SK-N-MC (cell line): ENCODE measurements at places on chromosomes 2 and 18.

DNA sequence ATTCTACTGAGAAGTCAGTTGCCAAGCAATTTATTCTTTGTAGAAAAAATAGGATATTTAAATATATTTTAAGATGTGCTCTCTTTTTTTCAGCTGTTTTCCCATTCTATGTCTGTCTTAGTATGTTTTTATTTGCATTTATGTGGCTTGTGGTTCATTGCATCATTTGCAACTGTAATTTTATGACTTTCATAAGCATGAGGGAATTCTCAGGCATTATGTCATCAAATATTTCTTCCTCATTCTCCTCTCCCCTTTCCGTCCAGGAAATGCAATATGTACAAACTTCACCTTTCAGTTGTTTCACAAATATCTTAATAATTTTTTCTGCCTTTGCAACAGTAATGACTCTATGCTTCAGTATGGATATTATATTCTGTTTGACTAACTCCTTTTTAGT lies 560.2 kb upstream of the LRATD1 start:
- DNase-seq: peak; percentile 2

DNA sequence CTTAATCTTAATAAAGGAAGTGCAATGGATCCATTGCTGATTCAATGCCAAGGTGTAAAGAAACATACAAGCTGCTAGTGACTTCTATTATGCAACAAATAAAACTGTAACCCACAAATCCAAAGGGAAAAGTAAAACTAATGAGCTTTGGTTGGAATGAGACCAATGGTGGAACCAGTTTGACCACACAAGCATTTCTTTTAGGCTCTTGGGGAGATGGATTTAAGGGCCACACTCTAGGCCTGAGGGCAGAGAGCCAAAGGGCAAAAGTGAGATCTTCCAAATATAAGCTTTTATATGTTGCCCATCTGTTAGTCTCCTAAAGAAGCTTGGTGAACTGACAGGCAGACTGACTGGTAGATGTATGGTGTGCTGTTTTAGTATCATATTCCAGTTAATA lies 41.5 kb upstream of the MMADHC start:
- DNase-seq: no peak

DNA sequence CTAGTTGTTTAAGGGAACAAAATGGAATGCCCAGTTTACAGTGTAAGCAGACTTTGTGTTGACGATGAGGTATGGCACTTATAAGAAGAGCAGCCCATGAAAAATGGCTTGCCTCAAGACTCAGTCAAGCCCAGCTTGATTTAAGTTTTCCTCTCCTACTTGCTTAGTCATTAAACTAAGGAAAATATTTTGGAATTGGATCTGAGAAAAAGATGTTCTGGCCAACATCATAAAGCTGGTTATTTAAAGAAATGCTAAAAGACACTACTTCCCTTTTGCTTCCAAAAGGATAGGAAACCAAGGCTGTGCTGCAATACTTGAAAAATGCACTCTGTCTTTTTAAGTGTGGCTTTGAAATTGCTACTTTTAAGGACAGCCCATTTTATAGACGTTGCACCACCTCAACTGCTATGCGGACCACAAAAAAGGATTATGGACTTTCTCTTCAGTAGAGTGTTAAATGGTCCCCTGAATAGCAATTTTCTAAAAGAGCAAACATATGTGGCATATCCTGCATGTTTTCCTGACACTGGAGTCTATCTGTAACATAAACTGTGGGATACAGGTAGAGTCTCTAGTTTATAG lies 32.1 kb downstream of the CCDC141 start:
- DNase-seq: no peak

DNA sequence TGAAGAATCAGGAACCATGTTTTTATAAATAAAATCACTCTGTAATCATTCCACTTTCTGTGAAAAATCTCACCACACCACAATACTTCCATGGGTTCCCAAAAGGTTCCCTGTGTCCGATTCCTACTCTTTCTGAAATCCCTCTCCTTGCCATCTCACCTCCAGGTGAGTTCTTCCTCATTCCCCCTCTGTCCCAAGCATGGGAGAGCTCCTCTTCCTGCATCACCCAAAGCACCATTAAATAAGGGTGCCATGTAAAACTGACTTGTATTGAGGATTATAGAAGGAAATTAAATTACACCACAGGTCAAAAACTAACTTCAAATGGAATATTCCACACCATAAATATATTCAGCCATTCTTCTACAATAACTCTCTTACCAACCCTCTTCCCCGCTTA lies 55.8 kb upstream of the ETAA1 start:
- DNase-seq: no peak

DNA sequence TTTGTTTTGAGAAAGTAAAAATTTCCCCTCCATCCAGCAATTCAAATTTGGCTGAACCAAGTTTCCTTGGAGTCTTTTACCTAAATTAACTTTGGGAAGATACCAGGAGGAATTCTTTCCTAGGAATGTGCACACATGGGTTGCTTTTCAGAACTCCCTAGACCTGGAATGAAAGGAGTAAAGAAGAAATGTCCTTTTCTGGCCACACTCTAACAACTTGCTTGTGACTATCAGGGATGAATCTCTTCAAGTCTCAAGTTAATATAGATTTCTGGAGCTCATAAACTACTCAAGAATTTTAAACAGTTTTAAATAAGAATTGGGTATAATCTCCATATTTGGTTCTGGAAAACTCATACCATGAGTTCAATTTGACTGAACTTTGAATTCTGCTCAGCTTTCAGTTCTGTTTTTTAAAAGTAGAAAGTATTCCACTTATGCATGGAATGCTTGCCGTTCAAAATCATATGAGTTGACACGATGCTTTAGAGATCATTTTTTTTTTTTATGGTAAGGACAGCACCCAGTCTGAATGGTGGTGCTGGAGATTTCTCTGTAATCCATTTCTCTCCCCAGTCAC lies 7.7 kb downstream of the RASGRP3 start:
- no peak for DNase-seq

DNA sequence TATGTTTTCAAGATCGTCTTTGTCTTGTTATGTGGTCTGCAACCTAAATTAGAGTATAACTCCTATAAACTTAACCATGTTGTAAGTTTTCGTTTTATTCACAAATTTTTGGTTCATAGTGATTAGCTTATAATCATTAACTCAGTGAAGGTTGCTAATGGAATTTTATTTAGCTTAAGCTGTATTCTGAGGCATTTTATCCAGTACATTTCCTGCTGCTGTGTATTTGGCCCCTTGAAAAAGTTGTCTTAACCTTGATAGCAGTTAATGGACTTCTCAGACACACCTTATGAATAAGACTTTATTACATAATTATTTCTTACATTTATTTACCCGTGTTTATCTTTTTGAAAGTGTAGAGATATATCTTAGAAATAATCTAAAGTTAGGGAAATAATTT lies 20.5 kb downstream of the VAPA start:
- DNase-seq: no peak

- no peak for DNase-seq
Measured at GRCh38 chr2:47083005-47083404, 72.1 kb downstream of the STPG4 start.

- DNase-seq: no peak
Measured at GRCh38 chr2:72109291-72109690, 38.4 kb downstream of the CYP26B1 start.

GRCh38 chr18:31049189-31049588 lies 6.6 kb upstream of the DSC3 start:
- DNase-seq: no peak

DNA sequence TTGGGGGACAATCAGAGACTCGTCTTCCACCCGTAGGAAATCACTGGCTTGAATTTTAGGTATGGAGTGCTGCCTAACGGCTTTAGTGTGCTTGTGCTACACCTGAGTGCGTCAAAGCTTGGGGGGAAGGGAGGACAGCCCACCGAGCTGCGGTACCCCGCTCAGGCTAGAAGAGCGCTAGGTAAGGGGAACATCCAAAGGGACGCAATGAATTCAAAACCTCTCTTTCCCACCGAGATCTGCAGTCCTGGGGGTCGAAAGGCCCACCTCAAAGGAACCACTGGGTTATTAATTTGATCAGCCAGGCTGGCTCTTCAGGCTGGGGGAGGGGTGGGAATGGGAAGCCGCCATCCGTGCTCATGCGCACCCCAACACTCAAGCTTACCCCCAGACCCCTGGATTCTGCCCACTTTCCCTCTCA lies 2.7 kb downstream of the EPHA4 start:
- DNase-seq: no peak

DNA sequence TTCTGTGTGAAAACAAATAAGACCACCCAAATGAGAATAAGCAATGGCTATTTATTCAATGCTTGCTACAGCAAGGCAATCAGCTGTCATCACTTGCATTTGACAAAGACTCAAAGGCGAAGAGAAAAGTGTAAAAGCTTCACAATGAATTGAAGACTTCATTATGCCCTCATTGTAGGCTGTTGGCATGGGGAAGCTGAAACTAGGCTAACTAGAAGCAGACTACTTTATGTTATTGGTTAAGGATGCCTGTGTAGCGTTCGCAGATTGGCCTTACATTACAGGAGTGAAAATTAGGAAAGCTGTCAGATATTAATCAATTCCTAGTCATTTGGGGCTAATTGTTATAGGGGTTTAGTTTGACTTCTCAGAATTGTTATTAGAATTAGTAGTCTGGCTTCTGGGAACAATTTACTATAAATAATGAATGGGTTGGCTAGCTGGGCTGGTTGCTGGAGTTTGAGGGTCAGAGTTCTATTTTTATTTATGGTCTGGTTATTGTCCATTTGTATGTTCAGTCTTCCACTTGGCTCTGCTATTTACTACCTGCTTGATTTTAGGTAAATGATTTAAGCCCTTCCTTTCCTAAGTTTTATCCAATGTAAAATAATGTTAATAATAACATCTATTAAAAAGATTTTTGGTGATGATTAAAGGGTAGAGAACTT lies 437.2 kb upstream of the SYT4 start:
- no peak for DNase-seq

- DNase-seq: no peak
Measured at GRCh38 chr2:130341562-130342019, 1.1 kb upstream of the IMP4 start.

GRCh38 chr18:9866627-9867026 lies 19.1 kb upstream of the TXNDC2 start:
- no peak for DNase-seq

- DNase-seq: no peak
Measured at GRCh38 chr2:216299588-216299987, 72.7 kb downstream of the MARCHF4 start.

- DNase-seq: no peak
Measured at GRCh38 chr2:235966396-235966795, 201.8 kb downstream of the GBX2 start.

- DNase-seq: no peak
Measured at GRCh38 chr2:218006741-218007140, 3.9 kb upstream of the TNS1 start.

- no peak for DNase-seq
Measured at GRCh38 chr2:240322231-240322955, 113.1 kb upstream of the GPC1 start.

- DNase-seq: no peak
Measured at GRCh38 chr18:74623047-74623816, 25.6 kb downstream of the ZNF407 start.

DNA sequence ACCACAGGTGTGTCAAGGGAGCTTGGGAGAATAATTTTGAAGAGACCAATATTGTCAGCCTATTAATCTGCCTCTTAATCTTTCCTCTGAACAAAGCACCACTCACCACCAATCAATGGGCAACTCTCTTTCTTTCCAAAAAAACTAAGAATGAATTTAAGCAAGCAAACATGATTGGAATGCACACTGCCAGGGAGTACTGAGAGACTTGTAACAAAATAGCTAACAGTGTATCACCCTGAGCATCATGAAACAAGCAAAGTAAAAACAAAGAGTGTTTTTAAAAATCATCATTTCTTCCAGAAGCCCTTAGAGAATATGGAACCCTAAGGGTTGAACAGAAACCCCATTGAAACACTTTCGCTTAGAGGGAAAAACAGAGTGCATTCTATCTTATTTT lies 299.7 kb downstream of the DSEL start:
- no peak for DNase-seq

DNA sequence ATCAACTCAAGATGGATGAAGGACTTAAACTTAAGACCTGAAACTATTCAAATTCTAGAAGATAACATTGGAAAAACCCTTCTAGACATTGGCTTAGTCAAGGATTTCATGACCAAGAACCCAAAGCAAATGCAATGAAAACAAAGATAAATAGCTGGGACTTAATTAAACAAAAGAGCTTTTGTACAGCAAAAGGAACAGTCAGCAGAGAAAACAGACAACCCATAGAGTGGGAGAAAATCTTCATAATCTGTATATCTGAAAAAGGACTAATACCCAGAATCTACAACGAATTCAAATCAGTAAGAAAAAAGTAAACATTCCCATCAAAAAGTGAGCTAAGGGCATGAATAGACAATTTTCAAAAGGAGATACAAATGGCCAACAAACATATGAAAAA lies 171.2 kb downstream of the ERBB4 start:
- DNase-seq: no peak

- no peak for DNase-seq
Measured at GRCh38 chr2:105502625-105503334, 103.9 kb upstream of the FHL2 start.

DNA sequence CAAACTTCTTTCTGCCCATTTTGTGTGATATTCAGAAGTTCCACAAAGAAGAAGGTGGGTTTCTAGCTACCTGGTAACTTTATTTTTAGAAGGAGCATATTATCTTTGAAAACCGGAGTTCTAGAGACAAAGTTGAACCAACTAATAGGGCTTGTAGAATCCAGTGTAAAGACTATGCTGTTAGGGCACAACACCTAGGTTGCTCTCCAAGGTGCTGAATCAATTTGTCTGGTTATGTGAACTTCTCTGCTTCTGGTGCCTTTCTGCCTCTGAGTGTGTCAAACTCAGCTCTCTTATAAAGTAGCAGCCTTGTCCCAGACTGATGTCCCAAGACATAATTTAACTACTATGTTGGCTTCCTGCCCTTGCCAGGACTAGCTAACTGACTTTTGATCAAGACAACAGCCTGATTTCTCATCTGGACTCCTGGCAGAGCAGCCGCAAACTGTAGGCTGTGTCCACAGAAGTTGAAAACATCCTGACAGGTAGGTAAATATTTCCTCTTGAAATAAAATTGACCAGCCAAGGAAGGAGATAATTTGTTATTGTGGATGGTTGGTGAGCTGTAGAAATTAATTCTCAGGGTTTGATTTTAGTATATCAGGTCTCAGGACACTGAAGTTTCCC lies 119.4 kb downstream of the CYRIA start:
- peak; percentile 47 for DNase-seq

- no peak for DNase-seq
Measured at GRCh38 chr2:46704593-46704992, 211.0 kb downstream of the MCFD2 start.
